ENCODE measurements at places on chromosomes 16 and 17. TPM values are rescaled to one million over a fixed set of nuclear protein-coding genes. Genes with fewer than 3 reads are reported as not detected.

DNA sequence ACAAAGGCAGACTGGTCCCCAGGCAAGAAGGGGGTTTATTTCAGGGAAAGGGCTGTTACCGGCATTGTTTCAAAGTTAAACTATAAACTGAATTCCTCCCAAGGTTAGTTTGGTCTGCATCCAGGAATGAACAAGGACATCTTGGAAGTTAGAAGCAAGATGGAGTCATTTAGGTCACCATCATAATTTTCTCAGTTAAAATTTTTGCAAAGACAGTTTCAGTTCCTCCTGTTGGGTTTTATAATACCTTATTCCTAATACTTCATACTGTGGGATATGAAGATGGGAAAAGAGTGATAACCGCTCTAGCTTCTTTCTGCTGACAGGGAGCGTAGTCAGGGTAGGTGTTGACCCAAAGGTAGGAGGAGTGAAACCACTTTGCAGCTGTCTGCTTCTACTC lies 24.8 kb downstream of the PMM2 start:
- DNase-seq = no peak

GRCh38 chr16:7688811-7689210 lies 356.2 kb downstream of the RBFOX1 start:
- DNase-seq = no peak

DNA sequence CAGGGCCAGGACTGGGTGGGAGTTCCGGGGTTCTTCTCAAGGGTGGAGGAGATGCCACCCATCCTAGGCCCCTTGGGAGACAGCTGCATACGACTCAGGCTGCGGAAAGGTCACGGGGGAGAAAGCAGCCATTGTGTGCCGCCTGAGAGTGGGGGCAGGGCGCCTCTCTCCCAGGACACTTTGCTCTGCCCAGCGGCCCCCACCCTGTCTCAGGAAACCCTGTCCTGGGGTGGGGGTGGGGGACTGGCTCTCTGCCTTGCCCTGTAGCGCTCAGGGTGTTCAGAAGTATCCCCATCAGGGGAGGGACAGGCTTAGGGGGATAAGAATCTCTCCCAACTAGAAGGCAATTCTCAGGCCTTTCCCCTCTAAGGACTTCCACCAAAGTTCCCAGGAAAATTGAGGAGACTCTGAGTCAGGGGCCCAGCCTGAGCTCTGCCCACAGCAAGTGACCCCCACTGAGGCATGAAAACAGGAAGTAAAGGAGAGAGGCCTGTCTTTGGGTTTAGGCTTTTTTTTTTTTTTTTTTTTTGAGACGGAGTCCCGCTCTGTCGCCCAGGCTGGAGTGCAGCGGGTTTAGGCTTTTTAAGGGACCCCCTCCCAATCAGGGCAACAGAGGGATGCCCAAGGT lies 4.9 kb downstream of the GIT1 start:
- DNase-seq = no peak

The KRTAP16-1 gene
- total RNA-seq = not detected

The TP53TG3F gene
- not detected for total RNA-seq

GRCh38 chr16:29124828-29125227 lies 140.0 kb downstream of the LAT start:
- no peak for DNase-seq

DNA sequence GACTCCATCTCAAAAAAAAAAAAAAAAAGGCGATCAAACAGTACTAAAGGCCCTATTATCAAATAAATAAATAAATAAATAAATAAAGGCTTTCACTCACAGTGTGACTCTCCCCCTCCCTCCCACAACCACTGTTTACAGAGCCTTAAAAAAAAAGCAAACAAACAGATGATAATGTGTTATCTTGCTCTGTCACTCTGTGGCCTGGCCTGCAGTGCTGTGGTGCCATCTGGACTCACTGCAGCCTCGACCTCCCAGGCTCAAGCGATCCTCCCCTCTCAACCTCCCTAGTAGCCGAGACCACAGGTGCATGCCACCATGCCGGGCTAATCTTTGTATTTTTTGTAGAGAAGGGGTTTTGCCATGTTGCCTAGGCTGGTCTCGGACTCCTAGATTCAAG lies 8.1 kb upstream of the NAGLU start:
- peak; percentile 24 for DNase-seq

The KCNJ2 gene
- total RNA-seq = not detected

GRCh38 chr17:74816905-74817620 lies 40.9 kb upstream of the NAT9 start:
- DNase-seq = no peak

- DNase-seq = no peak
Measured at GRCh38 chr17:1563786-1564613, 1.4 kb upstream of the PITPNA start.

The CD300H gene
- not detected for total RNA-seq

DNA sequence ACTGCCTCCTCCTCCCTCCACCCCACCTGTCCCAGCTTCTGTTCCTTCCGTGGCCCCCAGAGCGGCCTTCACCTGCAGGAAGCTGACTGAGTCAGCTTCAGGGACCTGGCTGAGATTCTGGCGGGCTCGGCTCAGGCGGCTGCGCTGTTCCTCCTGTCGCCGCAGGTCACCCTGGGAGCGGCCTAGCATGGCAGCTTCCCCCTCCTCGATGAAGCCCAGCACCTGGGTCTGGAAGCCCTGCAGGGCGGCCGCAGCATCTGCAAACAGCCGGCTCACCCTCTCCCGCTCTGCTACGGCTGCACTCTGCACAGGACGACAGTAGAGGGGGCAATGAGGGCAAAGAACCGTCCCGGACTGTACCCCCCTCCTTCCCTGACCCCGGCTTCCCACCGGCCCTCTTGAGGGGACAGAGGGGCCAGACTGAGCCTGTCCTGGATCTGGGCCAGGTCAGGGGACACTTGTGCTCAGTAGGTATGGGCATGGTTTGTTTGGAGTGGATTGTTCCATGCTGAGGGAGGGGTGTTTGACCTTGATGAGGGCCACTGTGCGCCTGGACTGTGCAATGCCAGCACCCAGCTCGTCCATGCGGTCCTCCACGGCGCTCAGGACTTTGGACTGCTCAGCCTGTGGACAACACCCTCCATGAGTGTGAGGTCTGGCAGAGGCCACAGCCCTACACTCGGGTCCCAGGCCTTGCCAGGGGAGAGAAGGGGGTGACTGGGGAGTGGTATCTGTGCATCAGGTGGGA lies 2.0 kb downstream of the TRIM47 start:
- peak; percentile 90 for DNase-seq

GRCh38 chr17:43898446-43898845 lies 8.9 kb downstream of the MPP2 start:
- no peak for DNase-seq

GRCh38 chr17:20073055-20073979 lies 64.2 kb downstream of the SPECC1 start:
- DNase-seq = no peak

The JUP gene
- 18.8 TPM for total RNA-seq

- no peak for DNase-seq
Measured at GRCh38 chr16:56067406-56067805, 123.9 kb upstream of the GNAO1 start.

DNA sequence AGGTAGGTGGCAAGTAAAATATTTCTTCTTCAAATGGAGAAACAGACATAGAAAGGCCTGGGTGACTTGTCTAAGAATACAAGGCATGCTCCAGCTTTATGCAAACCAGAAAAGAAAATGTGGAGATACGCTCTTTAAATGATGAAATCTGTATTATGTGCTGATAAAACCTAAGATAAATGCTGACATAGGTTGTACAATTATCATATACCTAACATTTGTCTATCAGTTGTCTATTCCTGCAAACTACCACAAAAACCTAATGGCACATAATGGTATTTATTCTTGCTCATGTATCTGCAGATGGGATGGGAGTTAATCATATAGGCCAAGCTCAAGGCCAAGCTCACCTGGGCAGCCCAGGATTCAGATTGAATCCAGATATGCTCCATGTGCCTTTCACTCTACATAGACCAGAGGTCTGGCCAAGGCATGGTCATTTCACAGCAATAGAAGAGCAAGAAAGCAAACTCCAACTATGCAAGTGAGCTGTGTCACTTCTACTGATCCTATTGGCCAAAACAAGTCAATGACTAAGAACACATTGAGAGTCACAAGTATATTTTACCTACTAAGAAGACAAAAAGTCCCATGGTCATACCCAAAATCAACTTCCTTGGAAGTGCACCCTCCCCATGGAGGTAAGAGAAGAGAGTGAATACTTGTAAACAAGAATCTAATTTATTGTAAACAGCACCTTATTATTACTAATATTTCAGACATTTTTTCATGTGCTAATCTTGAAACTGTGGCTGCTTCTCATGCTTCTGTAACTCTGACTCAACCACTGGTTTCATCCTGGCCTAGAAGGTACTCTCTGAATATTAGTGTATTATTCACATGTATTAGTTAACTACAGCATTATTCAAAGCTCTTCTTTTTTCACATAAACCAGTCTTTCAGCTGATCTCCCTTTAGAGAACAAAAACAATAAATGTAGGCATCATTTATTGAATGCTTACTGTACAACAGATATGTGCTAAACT lies 270.7 kb upstream of the SOX9 start:
- DNase-seq = no peak

DNA sequence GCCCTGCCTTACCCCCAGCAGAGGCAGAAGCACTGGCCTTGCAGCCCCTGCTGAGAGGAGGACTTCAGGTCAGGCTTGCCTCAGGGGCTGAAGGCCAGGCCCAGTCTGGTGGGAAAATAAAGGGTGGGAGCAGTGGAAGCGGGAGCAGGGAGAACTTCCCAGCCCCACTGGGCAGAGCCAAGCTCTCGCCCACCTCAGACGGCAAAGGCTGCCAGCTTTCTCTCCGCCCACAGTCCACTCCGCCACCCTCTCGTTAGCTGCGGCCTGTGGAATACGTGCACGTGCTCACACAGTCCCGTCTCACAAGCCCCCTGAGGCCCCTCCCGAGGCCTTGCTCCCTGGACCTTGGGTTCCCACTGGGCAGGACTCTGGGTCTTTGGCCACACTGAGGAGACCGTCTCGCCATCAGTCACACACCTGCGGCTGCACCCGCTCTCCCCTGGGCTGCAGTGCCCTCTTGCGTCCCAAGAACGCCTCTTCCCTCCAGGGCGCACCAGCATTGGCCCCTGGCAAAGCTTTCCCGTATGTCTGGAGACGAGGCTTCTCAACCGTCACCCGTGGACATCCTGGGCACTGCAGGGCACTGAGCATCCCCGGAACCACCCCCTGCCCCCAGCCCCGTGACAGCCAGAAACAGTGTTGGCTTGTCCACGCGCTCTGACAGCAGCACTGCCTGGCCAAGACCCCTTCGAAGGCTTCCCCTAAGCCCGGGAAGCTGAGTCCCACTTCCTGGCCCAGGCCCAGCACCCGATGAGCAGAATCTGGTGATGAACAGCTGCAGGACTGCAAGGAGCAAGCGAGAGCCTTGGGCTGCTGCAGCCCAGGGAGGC lies 8.3 kb downstream of the MRPL28 start:
- DNase-seq = no peak

DNA sequence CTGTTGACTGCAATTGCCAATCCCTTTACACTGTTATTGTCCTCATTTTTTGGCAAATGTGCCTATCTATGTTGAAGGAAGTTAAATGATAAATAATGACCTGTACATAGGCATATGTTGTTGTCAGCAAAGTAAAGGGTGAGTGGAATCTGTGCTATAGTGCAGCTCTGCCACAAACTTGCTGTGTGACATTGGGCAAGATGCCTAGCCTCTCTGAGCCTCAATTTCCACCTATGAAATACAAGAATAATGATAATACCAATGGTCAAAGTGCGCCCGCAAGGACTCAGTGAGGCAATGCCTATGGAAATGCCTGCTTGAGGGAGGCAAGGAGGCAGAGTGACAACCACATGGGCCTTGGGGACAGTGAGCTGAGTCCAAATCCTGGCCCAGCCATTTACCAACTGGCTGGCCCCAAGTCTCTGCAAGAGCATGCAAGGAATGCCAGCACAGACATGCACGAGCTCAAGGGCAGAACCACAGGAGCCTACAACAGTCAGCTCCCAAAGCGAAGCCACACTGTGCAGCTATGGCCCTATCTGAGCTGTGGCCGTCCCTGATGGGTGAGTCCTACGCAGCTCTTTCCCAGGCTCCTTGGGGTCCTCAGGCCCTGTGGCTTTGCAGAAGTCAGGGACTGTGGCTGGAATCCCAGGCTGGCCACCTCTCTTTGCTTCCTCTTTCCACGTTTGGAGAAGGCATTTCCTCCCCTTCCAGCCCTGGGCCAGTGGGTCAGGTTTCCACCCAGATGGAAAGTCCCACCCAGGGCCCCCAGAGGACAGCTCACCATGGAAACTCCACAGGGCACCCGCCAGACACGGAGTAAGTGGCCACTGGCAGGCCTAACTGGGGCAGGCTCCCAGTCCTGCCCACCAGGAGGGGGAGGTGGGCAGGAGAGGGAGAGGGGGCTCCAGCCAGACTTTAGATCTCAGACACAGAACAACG lies 82.1 kb downstream of the ZNF423 start:
- no peak for DNase-seq

- DNase-seq = no peak
Measured at GRCh38 chr17:1512351-1512750, 4.1 kb downstream of the INPP5K start.

The RNF157 gene
- 1.4 TPM for total RNA-seq

DNA sequence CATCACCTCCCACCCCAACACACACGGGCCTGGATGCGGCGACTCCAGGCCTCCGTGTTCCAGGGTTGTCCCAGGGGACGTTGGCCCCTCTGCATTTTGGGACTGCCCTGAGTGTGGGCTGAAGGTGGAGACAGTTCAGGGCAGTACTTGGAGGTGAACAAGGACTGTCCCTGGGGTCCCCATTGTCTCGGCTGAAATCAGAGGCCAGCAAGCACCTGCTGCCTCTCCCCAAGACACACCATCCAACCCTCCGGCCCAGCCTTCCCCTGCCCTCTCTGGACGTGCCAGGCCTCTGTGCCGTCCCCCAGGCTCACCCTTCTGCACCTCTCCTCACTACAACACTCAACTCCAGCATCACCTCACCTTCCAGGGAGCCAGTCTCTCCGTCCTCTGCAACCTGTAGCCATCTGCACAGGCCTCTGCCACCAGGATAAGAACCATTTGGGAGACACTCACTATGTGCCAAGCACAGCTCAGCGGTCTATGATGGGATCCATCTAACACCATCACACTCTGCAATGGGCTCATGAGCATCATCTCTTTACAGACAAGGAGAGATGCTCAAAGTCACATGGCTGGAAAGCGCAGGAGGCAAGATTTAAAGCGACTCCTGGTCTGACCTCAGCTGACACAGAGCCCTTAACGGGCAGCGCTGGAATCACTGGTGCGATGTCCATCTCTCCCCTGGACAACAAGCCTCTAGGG lies 104.5 kb upstream of the SEC14L1 start:
- peak; percentile 64 for DNase-seq

- DNase-seq = no peak
Measured at GRCh38 chr17:63071797-63072196, 105.8 kb downstream of the TANC2 start.

All from chondrocyte (in vitro differentiated cells).